NCI-H748 treated with DMSO at 0.1 percent for 48 hours (cell line): ENCODE measurements at places on chromosomes 7 and 10.

DNA sequence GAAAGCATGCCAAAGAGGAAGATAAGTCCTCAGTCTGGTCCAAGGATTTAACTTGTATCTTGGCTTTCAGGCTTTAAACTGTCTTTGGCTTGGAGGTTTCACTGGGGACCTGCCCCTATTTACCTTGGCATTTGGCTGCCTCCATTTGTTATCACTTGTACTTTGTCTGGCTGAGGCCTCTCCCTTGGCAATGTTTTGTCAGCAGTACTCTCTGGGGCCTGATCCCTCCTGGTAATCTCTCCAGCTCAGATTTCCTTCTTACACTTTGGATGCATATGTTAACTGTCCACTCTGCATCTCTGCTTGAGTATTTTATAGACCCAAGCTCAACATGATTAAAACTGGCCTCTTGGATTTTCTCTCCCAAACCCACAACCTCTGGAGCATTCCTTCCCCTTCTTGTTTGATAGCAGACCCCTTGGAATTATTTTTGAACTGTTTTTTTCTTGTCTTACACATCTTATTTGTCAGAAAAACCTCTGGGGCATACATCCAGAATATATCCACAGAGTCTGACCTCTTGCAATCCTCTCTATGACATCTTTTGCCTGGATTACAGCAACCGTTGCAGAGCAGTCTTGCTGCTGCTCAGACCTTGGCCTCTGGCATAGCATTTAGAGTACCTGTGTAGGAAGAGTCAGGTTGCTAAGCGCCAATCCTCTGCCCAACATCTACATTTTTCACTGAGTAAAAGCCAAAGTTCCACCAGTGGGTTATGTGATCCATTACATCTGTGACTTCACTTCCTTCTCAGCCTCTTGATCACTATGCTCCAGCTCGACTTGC is 35.2 kb downstream of the ZNF487 start:
- no peak for DNase-seq

GRCh38 chr10:129968020-129968852 is 4.2 kb upstream of the EBF3 start:
- DNase-seq: no peak

- DNase-seq: no peak
These were observed 25.2 kb downstream of the IRF5 start for GRCh38 chr7:128962899-128963298.

DNA sequence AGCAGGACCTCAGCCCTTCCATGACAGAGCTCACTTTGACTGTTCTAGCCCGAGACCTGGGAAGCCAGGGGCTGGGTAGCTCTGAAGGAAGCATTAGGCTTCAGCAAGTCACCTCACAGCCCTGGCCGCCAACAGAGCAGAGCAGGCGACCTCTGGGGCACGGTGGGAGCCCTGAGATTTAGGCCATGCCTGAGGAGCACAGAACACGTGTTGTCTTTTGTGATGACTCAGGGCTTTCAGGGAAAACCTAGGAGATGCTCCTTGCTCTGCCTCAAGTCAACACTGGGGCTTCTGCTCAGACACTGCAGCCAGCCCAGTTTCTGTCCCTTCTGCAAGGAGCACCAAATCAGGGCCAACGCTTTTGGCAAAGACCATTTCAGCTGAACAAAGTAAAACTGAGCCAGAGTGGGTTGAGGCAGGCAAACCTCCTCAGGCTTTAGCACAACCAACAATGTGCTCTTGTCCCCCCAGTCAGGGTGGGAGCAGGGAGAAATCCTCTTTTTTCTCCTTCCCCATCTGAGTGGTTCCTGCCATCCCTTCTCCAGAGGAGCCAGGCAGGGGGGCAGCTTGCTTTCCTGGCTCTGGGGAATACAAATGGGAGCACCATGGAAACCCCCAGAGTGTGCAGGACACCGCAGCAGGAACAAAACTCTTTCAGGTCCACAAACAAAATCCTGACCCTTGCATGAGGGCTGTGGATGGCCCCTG is 14.4 kb downstream of the CAMK2G start:
- no peak for DNase-seq

DNA sequence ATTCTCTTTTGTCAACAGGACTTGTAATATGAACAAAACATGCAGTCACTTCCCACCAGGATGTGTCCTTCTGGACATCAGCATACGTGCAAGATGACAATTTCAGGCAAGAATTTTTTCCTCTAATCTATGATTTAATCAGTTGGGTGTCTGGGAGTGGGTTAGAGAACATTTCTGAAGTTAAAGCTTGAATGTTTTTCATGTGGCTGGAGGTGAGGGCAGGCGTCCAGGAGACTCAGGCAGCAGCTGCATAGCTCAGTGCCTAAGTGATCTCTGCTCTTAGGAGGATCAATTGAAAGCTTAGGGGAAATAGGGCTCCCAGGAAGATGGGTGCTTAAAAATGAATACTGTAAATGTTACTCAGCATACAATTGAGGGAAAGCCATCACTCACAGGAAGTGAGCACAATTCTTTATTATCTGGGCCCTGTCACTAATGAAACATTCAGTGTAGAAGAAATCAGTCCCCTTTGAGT is 457.6 kb upstream of the KLF6 start:
- peak; percentile 14 for DNase-seq

DNA sequence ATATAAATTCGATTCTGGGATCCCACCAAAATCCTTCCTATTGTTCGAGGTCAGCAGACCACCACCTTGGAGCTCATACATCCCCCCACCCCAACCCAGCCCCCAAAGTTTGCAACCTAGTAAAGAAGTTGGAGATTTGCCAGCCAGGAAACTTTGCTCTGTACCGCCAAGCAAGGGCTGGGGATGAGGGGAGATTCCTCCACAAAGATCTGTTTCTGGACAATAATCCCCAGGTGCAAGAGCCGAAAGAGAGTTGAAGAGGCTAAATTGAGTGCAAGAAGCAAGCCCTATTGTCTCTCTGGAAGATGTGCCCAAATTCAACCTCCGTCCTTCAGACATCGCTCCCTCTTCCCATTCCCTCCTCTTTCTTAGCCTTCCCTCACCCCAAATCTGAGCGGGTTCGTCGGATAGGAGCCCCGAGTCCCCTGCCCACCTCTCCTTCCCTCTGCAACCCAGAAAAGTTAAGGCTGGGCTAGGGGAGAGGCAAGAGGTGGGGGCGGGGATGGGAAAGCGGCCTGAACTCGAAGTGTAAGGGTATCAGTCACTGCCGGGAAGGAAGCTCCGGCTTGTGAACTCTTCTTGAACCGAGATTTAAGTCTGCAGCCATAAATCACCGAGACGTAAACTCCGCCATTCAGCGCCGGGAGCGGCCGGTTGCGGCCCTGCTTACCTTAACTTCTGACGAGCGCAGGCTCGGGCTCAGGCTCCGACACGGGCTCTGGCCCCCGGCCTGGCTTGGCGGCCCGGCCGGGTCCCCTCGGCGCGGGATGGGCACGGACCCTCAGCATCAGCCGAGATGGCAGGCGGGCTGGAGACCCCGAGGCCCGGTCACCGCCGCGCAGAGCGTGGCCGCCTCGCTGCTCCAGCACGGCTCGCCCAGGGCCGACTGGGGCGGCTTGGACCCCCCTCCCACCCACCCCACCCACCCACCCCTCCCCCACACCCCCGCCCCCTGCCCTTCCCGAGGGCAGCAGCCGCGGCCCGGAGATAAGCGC is 10.8 kb upstream of the HOXA2 start:
- DNase-seq: no peak

GRCh38 chr10:77915319-77916105 is 11.0 kb downstream of the DLG5 start:
- no peak for DNase-seq

DNA sequence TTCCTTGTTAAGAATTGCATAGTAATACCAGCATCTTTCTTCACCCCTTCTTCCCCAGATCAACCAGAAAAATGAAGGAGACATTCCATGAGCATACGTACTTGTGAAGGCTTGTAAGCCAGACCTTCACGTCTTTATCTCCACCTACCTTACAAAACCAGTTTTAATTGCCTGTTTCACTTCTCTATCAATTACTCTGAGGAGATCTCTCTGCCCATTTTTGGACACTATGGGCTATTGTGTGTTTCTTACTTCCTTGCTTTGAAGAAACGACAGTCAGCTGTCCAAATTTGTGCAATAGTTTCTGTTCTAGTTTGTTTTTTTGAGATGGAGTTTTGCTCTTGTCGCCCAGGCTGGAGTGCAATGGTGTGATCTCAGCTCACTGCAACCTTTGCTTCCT is 349.7 kb upstream of the MBL2 start:
- no peak for DNase-seq

GRCh38 chr10:1523221-1523620 is 214.1 kb downstream of the ADARB2 start:
- DNase-seq: no peak

DNA sequence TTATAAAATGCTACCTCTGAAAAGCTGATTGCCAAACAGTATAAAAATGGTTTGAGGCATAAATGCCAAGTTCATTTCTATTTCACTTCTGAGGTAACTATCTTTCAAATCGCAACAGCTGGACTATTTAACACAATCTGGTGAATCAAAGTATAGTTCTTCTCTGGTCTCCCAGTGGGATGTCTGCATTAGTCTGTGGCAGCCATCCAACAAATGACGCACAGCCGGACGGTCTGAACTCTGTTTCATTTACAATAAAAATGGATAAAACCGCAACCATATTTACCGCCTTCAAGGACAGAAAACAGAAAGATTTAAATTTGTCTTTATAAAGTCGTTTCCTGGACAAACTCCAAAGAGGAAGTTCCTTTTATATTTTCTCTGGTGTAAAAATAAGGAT is 41.9 kb downstream of the ENO4 start:
- peak; percentile 51 for DNase-seq

- DNase-seq: no peak
These were observed 117.2 kb upstream of the GLCCI1 start for GRCh38 chr7:7851381-7851780.

- DNase-seq: no peak
These were observed 159.4 kb downstream of the OAT start for GRCh38 chr10:124259139-124259825.

GRCh38 chr10:11213137-11213536 is 195.5 kb downstream of the CELF2 start:
- DNase-seq: no peak

GRCh38 chr7:27128034-27128433 is 2.5 kb downstream of the HOXA4 start:
- DNase-seq: no peak

GRCh38 chr7:17369691-17370426 is 71.4 kb downstream of the AHR start:
- no peak for DNase-seq

DNA sequence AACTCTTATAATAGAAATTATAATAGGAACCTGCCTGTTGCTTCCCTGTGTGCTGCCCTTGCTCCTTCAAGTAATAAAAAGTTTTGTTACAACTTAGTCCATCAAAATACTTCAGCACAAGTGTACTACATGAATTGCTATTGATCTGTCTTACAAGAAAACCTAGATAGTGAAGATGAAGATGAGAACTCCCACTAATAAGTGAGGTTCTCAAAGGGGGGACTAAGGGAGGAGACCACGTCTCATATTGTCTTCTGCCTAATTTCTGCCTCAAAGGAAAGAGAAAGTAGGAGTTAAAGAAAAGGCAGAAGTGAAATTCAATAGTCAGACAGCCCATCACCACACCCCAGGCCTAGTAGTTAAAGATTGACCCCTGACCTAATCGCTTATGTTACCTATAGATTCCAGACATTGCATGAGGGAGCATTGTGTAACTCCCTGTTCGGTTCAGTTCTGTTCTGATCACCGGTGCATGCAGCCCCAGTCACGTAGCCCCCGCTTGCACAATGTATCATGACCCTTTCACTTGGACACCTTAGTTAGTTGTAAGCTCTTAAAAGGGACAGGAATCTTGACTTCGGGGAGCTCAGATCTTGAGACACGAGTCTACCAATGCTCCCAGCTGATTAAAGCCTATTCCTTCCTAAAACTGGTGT is 18.2 kb upstream of the CHST3 start:
- DNase-seq: no peak

DNA sequence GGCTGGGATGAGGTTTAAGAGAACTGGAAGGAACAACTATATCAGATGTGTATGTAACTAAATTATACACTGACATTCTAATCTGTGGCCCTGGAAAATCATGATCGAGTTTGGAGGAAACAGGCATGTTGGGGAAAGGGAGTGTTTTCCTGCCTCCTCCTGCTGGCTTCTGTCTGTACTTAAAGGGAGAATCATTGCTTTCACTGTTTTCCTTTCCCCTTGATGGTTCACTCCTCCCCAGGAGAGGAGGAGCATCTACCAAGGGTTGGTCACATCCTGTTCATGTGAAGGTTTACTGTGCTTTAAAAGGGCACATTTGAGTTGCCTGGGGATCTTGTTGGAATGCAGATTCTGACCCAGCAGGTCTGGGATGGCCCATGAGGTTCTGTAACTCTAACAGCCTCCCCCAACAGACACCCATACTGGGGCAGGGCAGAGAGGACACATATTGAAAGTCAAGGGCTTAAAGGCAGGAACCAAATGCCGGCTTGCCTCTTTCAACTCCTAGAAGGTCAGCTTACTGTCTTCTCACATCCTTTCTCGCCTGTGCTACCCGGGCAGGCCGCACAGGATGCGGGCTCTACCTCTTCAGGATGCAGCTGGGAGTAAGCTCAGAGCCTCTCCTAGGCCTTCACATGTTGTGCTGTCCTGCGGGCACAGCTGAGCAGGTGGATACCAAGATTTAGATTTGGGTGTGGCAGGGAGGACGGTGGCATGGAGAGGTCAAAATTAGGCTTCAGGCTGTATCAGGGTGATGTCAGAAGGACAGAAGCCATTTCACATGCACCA is 694.8 kb downstream of the KCNMA1 start:
- no peak for DNase-seq
